ENCODE measurements at places on chromosomes 3 and 15.

- no peak for DNase-seq
Measured at GRCh38 chr15:25803036-25803435, 60.1 kb downstream of the ATP10A start.

DNA sequence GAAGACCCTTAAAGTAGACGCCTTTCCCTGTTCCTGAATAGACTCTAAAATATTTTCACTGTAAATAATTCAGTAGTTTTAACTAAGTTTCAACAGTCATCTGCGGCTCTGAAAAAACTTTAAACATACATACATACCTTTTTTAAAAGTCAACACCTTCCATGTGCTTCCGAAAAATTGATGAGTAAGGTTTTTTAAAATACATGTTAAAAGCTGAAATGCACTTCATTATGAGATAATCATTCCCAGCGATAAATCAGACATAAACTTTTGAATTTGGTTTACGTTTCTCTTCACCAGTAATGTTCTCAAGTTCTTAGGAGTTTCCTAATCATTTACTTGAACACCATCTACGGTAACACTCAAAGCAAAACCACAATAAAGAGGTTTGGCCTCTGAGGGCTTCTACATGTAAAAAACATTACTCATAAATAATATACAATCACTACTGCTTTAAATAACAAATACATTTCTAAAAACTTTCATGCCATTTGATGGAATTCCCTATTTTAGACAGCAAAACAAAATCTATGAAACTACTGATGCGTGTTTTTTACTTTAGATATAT lies 403.5 kb downstream of the SHQ1 start:
- no peak for DNase-seq

DNA sequence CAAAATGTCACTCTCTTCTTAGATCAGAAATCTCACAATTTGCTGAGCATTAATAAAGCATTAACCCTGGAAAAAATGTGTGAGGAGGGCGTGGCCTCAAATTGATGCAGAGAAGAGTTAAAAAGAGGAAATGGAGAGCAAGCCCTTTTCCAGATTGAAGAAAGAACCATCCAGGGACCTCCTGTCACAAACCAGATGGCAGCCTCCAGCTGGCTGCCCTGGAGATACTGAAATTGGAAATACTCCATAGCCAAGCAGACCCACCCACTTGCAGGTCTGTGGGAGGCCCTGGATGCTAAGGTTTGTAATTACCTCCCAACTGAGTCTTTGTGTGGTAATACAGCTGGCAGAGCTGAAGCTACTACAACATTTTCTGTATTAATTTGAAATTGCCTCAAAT lies 214.9 kb downstream of the IL20RB start:
- DNase-seq = no peak

- no peak for DNase-seq
Measured at GRCh38 chr3:163939926-163940325, 1138.4 kb downstream of the SI start.

DNA sequence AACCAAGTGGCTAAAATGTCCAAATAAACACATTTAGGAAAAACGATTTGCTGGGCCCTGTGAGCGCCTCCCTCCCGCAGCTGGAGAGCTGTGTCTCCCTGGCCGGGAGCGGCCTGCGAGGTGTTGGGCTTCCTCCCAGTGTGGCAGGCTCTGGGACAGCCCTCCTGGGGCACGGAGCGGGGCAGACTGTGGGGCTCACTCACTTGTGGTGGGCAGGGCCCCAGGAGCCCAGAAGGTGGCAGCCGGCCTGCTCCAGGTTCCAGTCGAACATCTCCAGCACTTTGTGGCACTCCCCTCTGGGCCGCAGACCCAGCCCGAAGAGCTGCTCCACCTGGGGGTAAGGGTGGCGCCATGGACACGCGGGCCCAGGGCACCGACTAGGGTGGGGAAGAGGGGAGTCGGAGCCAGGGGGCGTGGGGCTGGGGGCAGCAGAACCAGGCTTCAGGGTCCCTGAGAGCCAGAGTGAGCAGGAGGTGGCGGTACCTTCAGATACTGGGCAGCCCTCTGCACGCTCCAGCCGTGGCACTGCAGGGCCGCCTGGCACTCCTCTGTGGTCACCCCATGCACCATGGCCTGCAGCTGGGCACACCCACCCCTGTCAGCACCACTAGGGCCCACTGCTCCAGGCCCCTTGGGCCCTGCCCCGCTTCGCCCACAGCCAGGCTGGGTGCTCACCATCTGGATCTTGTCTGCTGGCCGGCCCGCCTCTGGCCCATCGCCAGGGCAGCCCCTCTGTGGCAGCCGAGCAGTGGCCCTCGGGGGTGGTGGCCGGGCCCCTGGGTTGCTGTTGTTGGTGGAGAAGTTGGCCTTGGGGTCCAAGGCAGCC lies 41.5 kb downstream of the TNK2 start:
- DNase-seq = no peak

DNA sequence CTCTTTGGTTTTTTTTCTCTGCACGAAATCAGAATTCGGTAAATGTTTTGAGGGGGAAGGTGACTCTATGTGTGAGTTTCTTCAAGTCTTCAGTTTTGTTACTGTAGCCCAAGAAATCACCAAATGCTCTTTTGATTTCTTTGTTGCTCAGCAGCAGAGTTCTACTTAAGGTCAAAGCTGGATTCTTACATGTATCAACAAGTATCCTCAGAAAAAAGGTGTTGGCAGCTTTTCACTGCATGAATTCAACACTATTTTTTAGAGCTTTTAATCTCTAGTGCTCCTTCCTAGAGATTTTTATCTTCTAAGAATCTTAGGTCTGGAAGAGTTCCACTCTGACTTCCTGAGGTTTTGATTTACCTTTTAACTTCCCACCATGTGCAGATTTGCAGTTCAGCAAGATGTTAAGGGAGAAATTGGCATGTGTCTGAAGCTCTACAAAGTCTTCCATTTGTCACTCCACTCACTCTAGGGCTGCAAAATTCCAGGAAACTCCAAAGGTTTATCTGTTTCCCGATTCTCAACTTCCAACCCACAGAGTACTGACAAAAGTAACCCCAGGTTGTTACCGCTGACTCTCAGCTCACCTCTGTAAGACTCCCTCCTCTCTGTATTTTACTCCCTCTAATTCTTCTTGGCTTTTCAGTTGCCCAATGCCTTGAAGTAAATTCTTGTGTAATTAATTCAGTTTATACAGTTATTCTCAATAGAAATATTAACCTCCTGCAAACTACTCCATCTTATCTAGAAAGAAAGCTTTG lies 13.3 kb upstream of the CD200 start:
- no peak for DNase-seq

GRCh38 chr15:34338347-34338746 lies 766 bp upstream of the SLC12A6 start:
- no peak for DNase-seq

DNA sequence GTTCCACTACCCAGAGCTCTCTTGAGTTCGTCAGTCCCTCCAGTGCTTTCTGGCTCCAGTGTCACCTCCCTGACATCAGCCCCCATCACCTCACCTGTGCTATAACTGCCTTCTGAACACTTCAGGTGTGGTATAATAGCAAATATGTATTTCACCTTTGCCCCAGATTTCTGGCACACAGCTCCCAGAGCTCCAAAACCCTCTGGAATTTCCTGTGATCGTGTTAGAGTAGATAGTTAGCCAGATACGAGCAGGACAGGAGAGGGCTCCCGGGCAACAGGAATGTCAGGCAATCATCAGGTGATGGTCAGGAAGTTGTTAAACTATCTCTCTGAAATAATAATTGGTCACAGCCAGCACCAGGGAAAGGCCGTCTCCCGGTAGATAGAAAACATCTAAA lies 22.6 kb upstream of the LIMD1 start:
- DNase-seq = no peak

- no peak for DNase-seq
Measured at GRCh38 chr3:159840703-159841299, 147.8 kb upstream of the IL12A start.

DNA sequence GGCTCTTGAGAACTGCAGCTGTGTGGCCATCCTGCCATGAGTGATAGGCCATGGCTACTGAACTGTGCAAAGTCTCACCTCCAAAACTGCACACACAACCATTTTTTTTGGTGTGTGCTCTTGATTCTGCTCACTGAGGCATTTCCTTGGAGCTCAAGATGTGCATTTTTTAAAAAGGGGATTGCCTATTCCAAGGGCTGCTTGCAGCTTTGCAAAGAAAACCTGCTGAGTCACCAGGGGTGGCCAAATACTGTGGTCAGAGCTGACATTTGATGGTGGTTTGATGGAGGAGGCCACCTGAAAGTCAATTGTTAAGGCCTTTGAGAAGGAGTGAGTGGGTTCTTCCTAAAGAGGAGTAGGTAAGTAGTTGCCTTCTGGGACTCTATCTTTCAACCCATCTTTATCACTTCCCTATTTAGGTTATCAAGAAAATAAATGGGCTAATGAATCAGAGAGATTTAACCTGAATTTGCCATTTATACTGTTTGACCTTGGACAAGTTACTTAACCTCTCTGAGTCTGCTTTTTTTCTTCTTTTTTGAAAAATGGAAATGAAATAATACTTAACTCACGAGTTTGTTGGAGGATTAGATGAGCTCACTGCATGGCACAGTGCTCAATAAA lies 87.9 kb downstream of the CHST2 start:
- no peak for DNase-seq

- no peak for DNase-seq
Measured at GRCh38 chr3:50359760-50360110, 414 bp upstream of the TMEM115 start.

- no peak for DNase-seq
Measured at GRCh38 chr3:81740731-81741130, 20.7 kb downstream of the GBE1 start.

DNA sequence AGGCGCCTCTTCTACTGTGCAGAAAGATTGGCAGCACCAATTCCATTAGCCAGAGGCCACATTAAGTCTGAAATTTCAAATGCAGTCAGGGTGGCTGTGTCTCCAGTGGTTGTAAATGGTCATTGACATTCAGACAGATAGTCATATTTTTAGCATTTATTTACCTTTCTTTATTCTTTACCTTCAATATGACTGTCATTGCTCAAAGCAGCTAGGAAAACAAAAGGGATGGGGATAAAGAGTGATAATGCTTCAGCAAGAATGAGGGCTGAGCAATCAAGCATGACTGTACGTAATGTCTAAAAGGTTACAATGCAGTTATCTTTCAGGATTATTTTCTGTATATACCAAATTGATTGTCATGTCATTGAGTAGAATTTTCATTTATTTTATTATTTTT lies 360.4 kb downstream of the EFHB start:
- DNase-seq = no peak

GRCh38 chr15:67146234-67146633 lies 80.8 kb downstream of the SMAD3 start:
- DNase-seq = no peak

GRCh38 chr15:98668566-98669308 lies 20.4 kb downstream of the IGF1R start:
- DNase-seq = no peak

DNA sequence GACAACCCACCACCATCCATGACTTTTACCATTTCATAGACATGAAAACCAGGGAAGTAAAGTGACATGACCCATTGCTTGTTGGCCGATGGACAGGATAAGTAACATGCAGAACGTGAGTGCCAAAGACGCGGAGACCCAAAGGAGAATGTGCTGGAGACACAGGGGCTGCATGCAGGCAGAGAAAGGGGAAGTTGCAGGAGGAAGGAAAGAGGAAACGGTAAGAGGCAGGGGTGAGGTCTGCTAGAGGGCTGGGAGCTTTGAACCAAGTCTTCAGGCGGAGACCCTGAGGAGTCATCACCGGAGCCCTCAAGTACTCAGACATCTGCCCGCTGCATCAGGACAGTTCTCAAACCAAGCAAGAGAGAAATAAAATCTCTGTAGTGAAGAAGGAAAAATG lies 34.9 kb downstream of the MAGEF1 start:
- DNase-seq = no peak
